Left hindlimb (tissue), 1 donor: ENCODE measurements at places on chromosomes 7 and 10.

DNA sequence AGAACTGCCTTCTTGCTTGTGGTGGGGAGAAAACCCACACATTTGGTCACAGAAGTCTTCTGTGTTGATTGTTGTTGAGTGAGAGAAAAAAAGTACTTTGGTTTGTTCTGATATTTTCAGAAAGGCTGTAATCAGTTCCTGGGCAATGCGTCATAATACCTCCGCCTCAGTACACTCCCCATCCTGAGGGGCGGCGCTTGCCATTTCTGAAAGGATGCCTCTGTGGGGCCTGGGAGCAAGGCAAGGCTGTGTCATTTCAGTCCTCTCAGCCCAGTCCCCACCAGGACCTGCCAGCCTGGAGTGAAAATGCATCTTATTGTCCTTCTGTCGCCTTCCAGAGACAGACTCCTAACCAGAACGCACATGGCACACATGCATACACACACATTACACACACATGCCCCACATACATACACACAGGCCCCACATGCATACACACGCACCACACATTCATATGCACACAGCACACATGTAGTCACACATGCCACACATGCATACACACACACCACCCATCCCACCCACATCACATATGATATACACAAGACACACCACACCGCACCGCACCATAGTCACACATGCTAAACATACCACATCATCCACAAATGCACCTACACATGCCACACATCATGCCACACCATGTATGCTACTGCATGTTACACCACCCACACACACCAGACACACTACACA is 90.0 kb downstream of the CXCL12 start:
- DNase-seq = no peak

DNA sequence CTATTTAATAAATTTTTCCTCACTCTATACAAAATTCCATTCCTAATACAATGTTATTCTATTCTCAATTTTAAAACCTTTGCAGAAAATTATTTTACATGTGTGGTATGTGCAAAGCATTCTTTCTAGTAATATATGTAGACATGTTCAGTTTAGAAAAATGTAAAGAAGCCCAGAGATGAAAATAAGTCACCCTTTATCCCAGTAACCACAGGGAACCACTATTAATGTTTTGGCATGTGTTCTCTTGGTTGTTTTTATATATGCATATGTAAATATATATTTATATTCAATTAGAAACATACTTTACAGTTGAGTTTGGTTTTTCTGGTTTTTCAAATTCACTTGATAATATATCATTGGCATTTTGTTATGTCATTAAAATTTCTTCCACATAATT is 14.8 kb upstream of the GLCCI1 start:
- DNase-seq = no peak

DNA sequence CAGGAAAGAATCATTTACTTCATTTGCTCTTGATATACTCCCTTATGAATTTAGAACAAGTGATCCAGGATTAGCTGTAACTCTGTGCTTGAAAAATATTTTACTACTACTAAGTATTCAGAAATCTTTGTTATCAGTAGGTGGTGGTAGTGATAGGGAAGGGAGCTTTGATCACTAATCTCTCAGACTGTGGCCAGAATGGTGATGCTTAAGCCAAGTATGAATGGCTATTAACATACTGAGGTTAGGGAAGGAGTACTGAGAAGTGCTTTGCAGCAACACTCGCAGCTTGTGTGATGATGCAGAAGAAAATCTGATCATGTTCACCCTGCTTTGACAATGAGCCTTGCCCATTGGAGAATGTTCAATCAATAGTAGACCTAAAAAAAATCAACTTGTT is 29.3 kb downstream of the AP3M1 start:
- DNase-seq = no peak

- no peak for DNase-seq
Observed at GRCh38 chr7:47887016-47887640, 61.1 kb downstream of the PKD1L1 start.

GRCh38 chr7:43697690-43698089 is 31.6 kb downstream of the COA1 start:
- DNase-seq = no peak

DNA sequence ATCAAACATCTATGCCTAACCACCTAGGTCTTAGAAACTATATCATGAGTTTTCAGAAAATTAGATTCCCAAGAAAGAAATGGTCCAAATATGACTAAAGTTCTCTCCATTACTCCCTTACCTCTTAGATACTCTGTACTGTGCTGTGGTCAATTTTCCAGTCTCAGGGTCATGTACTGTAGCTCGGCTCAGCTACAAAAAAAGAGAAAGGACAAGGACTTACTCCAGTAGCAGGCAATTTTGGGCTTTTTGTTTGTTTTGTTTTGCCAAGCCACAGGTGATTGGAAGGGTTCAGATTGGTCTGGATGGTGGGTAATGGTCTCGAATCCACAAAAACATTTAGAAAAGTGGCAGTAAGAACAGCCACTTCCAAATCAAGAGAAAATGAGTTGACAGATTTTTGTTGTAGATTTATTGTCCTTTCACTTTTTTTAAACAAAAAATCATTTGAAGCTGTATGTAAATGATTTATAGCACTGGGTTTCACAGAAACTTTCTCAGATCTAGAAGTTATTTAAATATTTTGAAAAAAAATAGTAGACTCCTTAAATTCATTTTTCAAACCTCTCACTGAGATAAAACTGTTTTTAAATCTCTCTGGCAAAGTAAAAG is 52.8 kb downstream of the P4HA1 start:
- no peak for DNase-seq

GRCh38 chr10:627032-627992 is 62.2 kb downstream of the DIP2C start:
- no peak for DNase-seq

- no peak for DNase-seq
Observed at GRCh38 chr7:31816810-31817209, 129.8 kb downstream of the PPP1R17 start.

GRCh38 chr10:103951942-103952341 is 15.0 kb upstream of the SLK start:
- DNase-seq = no peak

DNA sequence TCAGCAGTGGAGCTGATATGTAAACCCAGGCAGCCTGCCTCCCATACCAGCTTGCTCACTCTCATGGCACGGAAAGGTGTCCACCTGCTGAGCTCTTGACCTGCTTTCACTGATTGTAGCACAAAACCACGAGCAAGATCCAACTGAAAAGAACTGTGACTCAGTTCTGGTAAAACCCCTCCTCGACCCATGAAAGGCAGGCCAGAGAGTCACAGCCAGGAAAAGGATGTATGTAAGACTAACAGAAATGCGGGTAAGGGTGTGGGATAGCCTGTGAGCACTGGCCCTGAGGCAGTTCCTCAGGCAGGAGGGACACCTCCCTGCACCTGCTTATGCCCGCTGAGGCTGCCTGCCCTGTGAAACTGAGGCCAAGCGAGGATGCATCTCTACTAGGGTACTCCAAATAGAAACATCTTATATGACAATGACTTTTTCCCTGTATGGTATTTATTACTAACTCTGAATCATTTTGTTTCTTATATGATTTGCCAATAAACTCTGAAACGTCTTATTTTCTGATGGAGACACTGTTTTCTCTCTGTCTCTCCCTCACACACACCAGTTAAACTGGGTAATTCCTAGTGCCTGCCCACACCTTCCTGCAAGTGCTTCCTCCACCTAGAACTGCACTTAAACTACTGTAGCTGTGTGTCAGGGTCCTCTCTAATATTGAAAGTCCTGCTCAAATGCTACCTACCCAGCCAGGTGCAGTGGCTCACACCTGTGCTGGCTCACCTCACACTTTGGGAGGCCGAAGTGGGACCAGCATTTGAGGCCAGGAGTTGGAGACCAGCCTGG is 73.3 kb upstream of the GHITM start:
- no peak for DNase-seq

GRCh38 chr7:149638566-149639320 is 134.6 kb downstream of the ZNF467 start:
- DNase-seq = no peak

DNA sequence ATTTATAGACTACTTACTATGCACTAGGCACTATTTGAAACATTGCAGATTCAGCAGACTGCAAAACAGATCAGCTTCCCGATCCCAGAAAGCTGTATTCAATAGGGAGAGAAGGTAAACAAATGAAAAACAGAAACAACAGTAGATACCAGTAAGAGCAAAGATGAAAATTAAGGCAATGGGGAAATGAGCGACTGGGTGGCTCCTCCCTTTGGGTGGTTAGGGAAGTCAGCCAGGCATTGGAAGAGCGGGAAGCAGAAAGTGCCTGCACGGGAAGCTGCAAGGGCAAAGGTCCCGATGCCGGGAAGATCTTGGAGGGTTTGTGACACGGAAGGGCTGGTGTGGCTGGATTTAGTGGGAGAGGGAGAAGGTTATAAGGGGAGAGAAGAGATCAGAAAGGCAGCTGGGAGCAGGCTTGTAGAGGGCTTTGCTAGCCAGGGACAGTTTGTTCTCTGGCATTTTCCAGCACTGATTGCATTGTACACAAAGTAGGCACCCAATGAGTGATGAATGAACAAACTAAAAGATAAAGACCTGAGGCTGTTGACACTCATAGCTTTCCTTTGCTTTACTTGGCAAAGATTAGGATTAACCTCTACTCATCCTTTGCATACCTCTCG is 67.8 kb downstream of the NAMPT start:
- peak; percentile 42 for DNase-seq

GRCh38 chr7:29300649-29301048 is 106.1 kb downstream of the CHN2 start:
- no peak for DNase-seq

GRCh38 chr7:10632712-10633111 is 341.0 kb upstream of the PHF14 start:
- DNase-seq = no peak

GRCh38 chr7:66183700-66184099 is 21.4 kb upstream of the TPST1 start:
- no peak for DNase-seq

DNA sequence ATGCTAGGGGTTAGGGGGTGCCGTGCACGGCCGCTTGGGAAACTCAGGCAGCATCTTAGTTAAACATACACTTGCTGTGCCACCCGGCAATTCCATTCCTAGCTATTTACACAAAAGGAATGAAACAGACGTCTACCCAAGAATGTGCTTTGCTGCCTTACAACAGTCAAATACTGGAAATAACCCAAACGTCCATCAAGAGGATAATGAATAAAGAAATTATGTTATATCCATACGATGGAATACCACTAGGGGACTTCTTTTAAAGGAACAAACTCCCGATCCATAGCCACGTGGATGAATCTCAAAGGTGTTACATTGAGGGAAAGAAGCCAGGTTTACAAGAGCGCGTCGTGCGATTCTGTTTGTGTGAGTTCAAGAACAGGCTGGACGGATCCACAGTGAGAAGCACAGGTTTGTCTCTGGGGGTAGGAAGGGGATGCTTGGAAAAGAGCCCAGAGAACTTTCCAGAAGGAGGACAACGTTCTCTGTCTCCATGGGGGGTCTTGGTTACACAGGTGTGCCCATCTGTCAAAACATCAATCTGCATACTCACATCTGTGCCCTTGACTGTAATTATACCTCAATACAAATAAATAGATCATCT is 41.8 kb downstream of the STK32C start:
- no peak for DNase-seq

- DNase-seq = no peak
Observed at GRCh38 chr7:47697543-47697942, 115.6 kb upstream of the TNS3 start.

GRCh38 chr7:112252691-112253090 is 46.2 kb downstream of the ZNF277 start:
- no peak for DNase-seq

DNA sequence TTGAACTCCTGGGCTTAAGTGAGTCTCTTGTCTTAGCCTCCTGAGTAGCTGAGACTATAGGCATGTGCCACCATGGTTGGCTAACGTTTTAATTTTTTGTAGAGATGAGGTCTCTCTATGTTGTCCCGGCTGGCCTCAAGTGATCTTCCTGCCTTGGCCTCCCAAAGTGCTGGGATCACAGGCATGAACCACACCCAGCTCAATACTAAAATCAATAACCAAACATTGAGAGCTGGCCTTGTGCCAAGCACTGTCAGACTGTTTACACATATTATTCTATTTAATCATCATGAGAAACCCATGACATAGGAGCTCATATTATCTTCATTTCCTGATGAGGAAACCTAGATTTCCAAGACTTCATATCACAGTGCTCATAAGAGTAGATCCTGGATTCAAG is 251.2 kb downstream of the BAMBI start:
- no peak for DNase-seq

DNA sequence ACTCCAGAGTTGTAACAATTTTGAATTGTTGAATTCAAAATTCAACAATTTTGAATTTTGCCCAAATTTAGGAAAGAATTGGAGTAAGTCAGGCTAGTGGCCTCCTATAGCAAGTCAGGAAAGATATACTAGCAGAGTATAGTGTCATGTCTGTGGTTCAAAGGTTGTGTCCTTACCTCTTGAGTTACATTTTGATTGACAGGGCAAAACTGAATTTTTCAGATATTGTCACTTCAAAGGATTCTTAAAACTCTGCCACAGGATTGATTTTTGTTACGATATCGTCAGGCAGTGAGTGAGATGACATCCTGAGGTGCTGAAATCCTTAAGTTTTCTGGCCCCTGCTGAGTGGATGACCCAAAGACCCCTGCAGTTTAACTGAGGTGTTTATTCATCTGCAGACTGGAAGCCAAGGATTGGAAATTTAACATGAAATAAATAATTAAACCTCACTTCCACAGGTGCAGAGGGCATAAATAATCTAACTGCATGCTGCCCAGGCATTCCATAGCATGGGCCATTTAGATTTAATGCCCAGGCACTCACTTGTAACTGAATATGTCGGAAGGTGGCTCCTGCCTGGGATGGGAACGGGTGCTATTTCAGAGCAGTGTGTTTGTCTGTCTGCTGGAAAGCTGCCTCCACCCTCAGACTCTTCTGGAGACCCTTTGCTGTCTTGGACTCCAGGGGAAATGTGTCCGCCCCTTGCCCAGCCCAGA is 50.8 kb downstream of the RBM20 start:
- DNase-seq = no peak

DNA sequence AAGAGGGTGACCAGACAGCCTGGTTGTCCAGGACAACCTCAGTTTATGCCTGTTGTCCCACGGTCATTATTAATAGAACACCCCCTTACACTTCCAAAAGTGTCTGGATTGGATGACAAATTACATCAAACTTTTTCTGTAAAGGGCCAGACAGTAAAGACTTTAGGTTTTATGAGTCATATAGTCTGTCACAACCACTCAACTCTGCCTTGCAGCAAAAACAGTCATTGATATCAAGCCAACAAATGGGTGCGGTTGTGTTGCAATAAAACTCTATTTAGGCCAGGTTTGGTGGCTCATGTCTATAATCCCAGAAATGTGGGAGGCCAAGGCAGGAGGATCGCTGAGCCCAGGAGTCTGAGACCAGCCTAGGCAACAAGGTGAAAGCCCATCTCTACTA is 66.7 kb upstream of the ATP6V0A4 start:
- no peak for DNase-seq

- no peak for DNase-seq
Observed at GRCh38 chr10:88244781-88245625, 338.1 kb downstream of the RNLS start.

- DNase-seq = no peak
Observed at GRCh38 chr10:655184-655583, 34.3 kb downstream of the DIP2C start.
